Brain microvascular endothelial cell (primary cell): ENCODE measurements at places on chromosomes 13 and 19.

GRCh38 chr13:65990684-65991083 is 1239.5 kb downstream of the PCDH9 start:
- DNase-seq: no peak

GRCh38 chr13:34347784-34348573 is 530.0 kb downstream of the RFC3 start:
- no peak for DNase-seq

DNA sequence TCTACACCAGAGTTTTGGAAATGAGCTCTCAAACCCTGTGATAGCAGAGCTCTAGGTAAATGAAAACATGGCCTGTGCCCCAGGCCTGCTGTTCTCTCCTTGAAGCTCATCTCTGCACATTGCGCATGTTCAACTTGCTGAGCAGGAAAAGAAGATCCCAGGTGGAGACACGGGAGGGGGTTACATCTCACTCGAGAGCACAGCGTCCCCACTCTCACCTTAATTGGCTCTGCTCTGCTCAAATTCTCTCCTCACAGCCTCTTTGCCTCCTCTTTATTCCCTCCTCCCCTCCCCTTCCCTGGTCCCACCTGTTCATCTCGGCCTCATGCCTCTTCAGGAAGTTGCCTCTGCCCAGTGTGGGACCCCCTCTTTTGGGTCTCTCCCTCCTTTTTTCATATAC is 44.7 kb downstream of the RGCC start:
- DNase-seq: no peak

GRCh38 chr19:11581740-11582139 is 4.3 kb upstream of the ACP5 start:
- DNase-seq: peak; percentile 10

GRCh38 chr13:112870737-112871287 is 98.2 kb upstream of the MCF2L start:
- DNase-seq: no peak

DNA sequence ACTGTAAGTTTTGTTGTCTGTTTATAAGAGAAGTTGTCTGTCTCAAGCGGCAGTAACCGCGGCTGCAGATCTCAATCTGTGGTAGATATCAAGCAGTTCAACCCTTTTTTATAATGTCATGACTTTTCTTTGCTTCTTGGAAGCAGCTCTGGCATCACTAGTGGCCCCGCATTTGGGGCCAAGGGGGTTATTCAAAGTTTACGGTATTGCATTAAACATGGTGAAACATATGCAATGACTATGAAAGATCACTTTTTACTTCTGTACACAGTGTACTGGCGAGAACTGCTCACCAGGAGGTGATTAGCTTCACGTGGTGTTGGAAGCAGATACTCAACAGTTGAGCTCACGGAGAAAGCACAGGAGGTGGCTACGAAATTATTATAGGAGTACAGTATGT is 4.6 kb upstream of the FFAR3 start:
- no peak for DNase-seq

GRCh38 chr13:97403893-97404750 is 29.8 kb upstream of the RAP2A start:
- no peak for DNase-seq

- DNase-seq: no peak
These were observed 1036.5 kb downstream of the SLITRK5 start for GRCh38 chr13:88707646-88708045.

DNA sequence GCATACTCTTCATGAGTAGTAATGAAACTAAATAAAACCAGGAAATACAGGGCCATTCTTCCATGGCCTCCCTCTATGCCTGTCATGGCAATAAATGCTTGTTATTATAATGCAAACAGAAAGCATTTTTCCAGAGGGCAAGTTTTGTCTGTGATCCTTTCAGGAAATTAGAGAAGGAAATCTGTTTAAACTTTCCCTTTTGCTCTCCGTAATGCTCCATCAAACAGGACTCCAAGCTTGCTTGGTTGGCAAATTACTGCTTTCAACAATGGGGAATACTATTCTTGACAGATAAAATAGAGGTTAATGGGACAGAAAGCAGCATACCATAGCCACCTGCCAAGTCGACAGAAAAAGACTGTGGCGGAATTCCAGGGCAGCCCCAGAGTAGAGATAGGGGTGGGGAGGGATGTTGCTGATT is 252.5 kb downstream of the LHFPL6 start:
- DNase-seq: no peak
